Stimulated activated CD8-positive, alpha-beta memory T cell treated with anti-CD3 and anti-CD28 coated beads, Interleukin-4, amount 100 ng/mL, for 1 hour (primary cell): ENCODE measurements at places on chromosomes 4 and X.

GRCh38 chr4:168560184-168561180, 63.6 kb downstream of the PALLD start:
- no peak for DNase-seq

GRCh38 chrX:102985192-102985591, 48.1 kb downstream of the RAB40AL start:
- no peak for DNase-seq

DNA sequence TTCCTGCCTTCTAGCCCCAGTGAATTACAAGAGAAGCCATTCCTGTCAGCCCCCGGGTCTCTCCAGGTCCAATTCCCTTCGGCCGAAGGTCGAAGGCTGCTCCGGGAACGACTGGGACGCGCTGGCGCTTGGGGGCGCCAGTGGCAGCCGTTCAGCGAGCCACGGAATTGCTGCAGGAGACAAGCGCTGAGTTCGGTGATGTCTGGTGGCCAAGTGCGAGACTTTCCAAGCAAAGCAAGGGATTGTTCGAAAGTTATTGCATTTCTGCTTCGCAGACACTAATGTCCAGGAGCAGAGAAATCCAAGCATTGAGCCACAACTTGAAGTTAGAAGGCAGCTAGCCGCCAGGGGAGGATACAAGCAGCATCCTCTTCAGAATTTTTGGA, 1.1 kb upstream of the DKK2 start:
- no peak for DNase-seq

DNA sequence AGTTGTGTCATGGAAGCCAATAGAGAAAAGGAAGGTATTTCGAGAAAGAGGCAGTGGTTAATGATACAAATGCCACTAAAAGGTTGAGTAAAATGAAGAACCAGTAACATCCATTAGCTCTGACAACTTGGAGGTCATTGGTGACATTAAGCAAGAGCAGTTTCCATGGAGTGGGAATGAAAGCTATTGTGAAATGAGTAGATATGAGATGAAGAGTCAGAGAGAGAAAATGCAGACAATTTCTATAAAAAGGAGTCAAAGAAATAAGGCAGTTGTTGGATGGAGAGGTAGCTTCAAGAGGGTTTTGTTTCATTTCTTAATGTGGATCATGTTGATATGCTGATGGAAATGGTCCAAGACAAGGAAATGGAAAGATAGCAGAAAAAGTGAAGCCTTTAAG, 9.6 kb upstream of the AMTN start:
- no peak for DNase-seq

DNA sequence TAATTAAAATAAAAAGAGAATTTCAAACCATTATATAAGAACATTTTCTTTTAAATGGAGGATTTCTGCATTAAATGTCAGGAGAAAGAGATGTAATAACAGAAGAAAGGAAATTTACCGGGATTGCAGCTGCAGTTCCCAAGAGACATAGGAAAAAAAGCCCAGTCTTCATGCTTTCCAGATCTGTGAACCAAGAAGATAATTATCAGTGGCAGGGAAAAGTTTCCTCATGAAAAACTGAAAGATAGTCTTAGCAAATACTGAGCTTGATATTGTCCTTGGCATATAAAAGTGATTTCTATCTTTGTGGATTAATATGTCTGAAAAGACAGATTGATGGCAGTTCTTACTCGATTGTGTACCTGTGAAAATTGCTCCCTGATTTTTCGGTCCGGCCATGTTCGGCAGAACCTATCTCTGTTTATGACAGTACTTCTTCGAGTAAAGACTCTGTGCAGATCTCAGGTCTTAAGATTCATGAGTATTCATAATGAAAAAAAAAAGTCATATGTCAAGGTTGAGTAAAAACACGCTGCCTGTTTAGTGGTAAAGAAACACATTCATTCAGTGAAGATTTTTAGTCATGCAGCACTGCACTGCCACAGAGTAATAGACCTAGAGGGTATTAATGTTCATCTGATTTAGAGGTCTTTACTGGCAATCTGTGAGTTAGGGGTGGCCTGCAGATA, 29.6 kb downstream of the SPARCL1 start:
- DNase-seq, result no peak

DNA sequence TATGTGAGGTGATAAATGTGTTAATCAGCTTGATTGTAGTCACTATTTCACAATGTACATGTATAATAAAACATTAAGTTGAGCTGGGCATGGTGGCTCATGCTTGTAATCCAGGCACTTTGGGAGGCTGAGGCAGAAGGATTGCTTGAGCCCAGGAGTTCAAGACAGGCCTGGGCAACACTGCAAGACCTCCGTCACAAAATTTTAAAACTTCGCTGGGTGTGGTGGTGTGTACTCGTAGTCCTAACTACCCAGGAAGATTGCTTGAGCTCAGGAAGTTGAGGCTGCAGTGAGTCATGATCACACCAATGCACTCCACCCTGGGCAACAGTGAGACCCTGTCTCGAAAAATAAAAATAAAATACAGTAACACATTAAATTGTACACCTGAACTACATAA, 20.1 kb downstream of the LYAR start:
- DNase-seq, result no peak

DNA sequence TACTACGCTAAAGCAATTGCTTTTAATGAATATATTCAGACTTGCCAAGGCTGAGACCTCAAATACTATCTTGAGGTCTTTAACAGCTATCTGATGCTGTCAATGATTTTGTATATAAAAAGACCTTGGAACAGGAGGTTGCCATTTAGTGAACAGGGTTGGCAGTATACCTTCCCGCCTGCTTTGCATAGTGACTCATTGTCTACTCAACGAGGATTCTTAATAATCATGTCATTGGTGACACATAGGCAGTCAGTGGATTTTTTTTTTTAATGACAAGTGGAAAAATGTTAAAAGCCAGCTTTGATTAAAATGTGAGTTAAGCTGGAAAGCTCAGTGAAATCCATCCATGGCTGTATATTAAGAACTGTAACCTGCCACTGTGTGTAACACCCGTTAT, 164.0 kb downstream of the ASMT start:
- no peak for DNase-seq

GRCh38 chr4:26360864-26361263, 40.0 kb downstream of the RBPJ start:
- no peak for DNase-seq

GRCh38 chr4:79497001-79497400, 89.0 kb upstream of the GK2 start:
- no peak for DNase-seq

DNA sequence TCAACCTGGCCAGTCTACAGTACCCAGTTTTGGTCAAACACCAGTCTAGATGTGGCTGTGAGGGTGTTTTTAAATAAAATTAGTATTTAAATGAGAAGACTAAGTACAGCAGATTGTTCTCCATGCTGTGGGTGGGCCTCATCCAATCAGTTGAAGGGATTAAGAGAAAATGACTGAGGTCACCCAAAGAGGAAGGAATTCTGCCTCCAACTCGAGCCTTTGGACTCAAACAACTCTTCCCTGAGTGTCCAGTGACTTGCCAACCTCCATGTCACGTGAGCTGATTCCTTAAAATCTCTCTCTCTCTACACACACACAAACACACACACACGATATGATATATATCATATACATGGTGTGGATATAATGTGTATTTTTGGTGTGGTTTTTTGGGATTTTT, 10.0 kb downstream of the TREX2 start:
- no peak for DNase-seq

DNA sequence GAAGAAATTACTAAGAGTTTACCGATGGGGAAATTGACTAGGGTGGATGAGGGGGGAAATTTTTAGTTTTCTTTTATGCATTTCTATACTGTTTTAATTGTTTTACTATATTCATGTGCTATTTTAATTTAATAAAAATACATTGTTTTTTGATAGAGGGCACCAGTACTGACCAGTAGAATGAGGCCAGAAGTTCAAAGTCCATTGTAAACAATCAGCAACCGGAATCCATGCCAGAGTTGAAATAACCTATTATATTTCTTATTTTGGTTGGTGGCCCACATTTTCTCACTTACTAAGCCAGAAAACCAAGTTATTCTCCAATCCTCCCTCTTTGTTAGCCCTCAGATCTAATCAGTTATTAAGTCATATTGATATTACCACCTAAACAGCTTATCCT, 595.9 kb downstream of the SMARCA1 start:
- no peak for DNase-seq

DNA sequence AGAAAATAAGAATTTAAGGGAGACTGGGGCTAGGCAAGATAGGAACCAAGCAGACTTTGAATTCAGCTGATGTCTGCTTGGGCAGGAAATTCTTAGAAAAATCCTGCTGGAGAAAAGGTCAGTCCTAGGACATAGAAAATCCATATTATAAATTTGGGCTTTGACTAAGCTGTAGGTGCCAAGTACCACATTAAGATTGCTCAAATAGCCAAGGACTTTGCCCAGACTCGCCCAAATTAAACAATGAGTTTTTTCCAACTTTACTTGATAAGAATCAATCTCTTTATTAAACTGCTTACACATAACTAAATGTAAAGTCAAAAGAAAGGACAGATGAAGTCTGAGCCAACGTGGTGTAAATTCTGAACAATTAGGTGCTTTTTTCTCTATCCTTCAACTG, 95.4 kb downstream of the FUNDC1 start:
- DNase-seq, result no peak

DNA sequence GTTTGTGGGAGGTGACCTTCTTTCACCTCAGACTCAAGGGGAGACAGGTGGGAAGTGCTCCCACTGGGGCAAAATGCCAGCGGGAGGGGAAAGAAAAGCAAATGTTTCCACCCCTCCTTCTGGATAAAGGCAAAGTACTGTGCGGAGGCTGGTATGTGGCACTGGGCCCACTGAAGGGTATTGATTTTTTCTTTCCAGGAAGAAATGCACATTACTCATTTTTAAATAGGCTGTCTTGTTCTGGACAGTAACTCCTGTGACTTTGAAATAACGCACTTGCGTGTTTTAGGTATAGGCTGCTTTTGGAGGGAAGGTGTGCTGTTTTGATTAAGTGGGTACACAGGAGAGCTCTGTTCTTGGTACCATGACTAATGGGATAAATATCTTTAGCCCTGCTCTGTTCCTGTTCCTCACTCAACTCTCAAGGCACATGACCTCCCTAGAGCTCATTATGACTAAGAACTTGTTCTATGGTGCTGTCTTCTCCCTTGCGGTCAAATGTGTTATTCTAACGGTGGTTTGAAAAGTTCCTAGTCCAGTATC, 40.7 kb upstream of the MBTPS2 start:
- no peak for DNase-seq

GRCh38 chr4:24112466-24112865, 222.6 kb upstream of the PPARGC1A start:
- no peak for DNase-seq

- no peak for DNase-seq
These were observed 696.2 kb downstream of the TRAM1L1 start for GRCh38 chr4:116389139-116389538.

- DNase-seq, result no peak
These were observed 37.7 kb downstream of the LIMCH1 start for GRCh38 chr4:41575665-41576064.

- no peak for DNase-seq
These were observed 88.9 kb downstream of the CC2D2A start for GRCh38 chr4:15558561-15558960.

DNA sequence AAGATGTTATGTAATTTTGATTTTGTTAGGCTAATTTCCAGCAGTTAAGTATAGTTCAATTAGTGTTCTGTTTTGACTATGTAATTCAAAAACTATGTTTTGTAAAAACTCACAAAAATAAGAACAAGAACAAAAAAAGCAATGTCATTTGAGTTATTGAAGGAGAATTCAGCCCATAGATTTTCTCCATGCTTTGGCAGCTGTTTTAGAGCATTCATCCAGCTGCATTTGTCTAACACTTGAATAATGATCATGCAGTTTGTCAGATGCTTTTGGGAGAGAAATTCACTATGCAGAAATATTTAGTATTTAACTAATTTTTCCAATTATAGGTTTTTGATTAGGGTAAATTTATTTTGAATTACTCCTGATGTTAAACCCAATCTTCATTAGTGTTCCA, 14.2 kb downstream of the CPE start:
- no peak for DNase-seq

DNA sequence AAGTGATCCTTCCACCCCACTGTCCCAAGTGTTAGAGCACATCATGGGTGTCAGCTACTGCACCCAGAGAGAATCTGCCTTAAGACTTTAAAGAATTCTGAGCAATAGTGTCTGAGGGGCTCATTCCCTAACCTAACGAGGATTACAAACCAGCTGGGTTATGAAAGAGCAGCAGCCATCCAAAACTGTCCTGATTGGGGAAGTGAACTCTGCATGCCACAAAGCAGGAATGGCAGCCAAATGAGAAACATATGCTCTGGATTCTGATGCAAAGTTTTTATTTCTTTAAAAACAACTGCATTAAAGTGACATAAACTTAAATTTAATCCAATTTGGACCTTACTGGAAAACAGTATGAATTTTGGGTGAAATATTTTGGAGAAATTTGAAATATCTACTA, 103.2 kb downstream of the ANXA3 start:
- no peak for DNase-seq

DNA sequence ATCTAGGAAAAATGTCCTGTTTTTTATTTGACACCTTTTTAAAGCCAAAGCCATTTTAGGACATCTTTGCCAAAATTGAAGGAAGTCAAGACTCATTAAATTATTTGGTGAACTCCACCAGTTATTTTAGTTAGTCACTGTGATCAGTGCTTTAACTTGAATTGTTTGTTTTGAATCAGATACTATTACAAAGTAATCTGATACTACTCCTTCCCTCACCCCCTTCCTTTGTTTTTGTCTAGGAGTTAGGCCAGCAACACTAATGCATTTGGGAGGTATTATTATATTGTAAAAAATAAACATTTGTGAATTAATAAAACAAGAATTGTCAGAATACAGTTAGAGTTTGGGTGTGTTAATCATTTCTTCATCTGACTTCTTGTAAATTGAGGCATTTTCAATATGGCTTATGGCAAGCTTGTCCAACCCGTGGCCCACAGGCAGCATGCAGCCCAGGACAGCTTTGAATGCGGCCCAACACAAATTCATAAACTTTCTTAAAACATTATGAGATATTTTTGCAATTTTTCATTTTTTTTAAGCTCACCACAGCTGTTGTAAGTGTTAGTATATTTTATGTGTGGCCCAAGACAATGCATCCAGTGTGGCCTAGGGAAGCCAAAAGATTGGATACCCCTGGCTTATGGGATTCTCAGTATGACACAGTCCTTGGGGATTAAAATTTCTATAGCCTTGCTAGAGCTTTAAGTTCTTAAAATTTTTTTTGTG, 182.2 kb downstream of the BMPR1B start:
- no peak for DNase-seq

- DNase-seq, result no peak
These were observed 286.3 kb upstream of the AGA start for GRCh38 chr4:177728361-177729152.

- DNase-seq, result no peak
These were observed 29.0 kb downstream of the UGT2A2 start for GRCh38 chr4:69610484-69610883.

DNA sequence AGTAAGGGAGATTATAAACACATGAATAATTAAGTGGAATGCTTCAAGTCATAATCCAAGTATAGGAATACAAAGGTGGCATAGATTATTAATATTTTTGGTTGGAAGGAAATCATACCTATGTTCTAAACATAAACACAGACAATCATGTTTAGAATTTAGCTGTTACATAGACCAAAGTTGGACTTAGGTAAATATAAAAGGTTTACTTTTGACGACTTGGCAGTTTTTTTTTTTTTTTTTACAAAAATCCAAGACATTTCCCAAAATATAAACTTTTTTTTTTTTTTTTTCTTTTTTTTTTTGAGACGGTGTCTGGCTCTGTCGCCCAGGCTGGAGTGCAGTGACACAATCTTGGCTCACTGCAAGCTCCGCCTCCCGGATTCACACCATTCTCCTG, 3.5 kb upstream of the N4BP2 start:
- no peak for DNase-seq
